Neural cell (in vitro differentiated cells): ENCODE measurements at places on chromosomes 16 and 17. TPM values are rescaled to one million over a fixed set of nuclear protein-coding genes. Genes with fewer than 3 reads are reported as not detected.

Gene ALOX12B
- 0.31 and 0.34 TPM in 2 replicates for polyA plus RNA-seq

Gene EME2
- 21.2 and 25.6 TPM in 2 replicates for polyA plus RNA-seq

Gene SP6
- 0.42 and 0.44 TPM in 2 replicates for polyA plus RNA-seq

Gene CFAP97D1
- 0.09 TPM in 1 of 2 replicates, not detected in the other for polyA plus RNA-seq

Gene VTN
- polyA plus RNA-seq = 1.2 and 1.5 TPM in 2 replicates

Gene PRSS36
- 1.5 and 2.0 TPM in 2 replicates for polyA plus RNA-seq

Gene SULT1A1
- polyA plus RNA-seq = not detected in 2 replicates

Gene HP
- not detected in 2 replicates for polyA plus RNA-seq

Gene SSTR5
- not detected in 2 replicates for polyA plus RNA-seq

Gene NGFR
- 3.6 and 6.7 TPM in 2 replicates for polyA plus RNA-seq

Gene CES4A
- polyA plus RNA-seq = 47.0 and 51.2 TPM in 2 replicates

Gene GPRC5C
- polyA plus RNA-seq = 10.8 and 12.8 TPM in 2 replicates

Gene CLEC3A
- not detected in 2 replicates for polyA plus RNA-seq

Gene ZG16
- polyA plus RNA-seq = not detected in 2 replicates

Gene FLYWCH1
- 33.0 and 41.4 TPM in 2 replicates for polyA plus RNA-seq

Gene SMIM36
- not detected in 2 replicates for polyA plus RNA-seq
